ENCODE measurements at places on chromosomes 6 and 20.

DNA sequence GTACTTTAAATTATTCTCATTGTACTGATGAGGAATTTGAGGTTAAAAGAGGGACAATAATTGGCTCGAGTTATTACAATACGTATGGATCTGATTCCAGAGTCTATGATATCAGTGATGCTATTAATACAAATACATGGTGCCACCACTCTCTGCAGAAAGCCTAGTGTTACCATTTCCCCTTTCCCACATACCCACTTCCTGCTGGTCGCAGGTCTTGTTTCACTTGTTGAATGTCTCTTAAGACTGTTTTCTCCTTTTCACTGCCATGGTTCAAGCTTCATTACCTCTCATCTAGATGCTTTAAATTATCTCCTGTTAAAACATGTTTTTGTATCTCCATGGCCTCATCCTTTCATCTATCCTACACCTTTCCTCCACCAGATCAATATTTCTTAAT is 62.0 kb downstream of the FHL5 start:
- DNase-seq = no peak

DNA sequence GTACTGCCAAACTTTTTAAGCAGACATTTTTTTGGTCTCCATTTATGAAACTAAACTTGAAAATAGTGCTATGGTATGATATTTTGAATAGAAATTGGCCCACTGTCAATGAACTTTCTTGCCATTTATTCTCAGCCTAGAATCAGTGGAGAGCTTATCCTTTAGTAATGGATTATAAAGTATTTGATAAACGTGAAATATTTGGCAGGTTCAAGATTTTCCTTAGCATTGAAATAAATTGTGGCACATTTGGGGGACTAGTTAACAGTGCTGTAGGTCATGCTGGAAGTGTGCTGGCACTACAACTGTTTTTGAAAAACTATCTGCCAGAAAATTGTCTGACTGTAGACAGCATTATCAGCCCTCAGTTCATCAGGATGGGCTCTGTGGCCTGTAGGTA is 2.1 kb downstream of the PRSS35 start:
- no peak for DNase-seq

DNA sequence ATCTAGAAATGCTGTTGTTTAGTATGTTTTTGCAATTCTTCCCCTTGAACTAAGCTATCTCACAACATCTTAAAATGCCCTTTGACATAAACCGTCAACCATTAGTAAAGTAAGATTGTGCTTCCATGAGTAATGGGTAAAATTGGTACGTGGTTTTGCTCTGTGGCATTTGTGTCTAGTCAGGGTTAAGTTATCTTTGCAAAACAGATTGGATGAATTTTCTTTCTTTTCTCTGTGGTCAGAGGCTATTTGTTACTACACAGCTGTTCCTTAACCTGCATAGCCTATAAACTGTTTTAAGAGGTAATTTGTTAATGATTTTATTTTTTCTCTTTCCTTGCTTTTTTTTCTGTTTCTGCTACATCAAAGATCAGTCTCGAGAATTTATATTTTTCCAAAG is 75.4 kb downstream of the RPP40 start:
- no peak for DNase-seq

GRCh38 chr6:88008831-88009231 is 38.8 kb upstream of the SPACA1 start:
- no peak for DNase-seq

- no peak for DNase-seq
Measured at GRCh38 chr6:124396361-124396760, 565.9 kb upstream of the RNF217 start.

- no peak for DNase-seq
Measured at GRCh38 chr6:10163203-10163962, 251.5 kb downstream of the TFAP2A start.

- no peak for DNase-seq
Measured at GRCh38 chr20:16808796-16809195, 60.6 kb downstream of the OTOR start.

- DNase-seq = no peak
Measured at GRCh38 chr6:74807674-74808073, 398.2 kb downstream of the COL12A1 start.

DNA sequence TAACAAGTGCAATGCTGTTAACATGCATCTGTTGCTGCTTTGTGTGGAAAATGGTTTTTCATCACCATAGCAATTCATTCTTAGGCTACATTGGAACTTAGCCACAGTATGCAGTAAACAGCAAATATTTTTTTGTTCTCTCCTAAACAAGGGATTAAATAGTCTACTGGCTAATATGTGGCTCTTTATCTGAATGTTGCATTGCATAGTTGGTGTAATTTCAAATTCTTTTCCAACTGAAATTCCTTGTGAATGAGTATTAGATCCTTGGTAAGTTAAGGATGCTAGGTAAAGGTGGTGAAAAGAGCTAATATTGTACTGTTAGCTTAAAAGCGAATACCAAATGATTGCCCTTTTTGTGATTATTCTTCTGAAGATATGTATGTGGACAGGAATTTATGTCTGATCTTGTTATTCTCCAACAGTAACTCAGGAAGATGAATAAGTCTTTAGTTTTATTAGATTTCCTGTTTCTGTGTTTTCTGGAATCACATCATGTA is 958 bp downstream of the MLIP start:
- DNase-seq = no peak

- no peak for DNase-seq
Measured at GRCh38 chr6:341914-342831, 49.4 kb upstream of the IRF4 start.

DNA sequence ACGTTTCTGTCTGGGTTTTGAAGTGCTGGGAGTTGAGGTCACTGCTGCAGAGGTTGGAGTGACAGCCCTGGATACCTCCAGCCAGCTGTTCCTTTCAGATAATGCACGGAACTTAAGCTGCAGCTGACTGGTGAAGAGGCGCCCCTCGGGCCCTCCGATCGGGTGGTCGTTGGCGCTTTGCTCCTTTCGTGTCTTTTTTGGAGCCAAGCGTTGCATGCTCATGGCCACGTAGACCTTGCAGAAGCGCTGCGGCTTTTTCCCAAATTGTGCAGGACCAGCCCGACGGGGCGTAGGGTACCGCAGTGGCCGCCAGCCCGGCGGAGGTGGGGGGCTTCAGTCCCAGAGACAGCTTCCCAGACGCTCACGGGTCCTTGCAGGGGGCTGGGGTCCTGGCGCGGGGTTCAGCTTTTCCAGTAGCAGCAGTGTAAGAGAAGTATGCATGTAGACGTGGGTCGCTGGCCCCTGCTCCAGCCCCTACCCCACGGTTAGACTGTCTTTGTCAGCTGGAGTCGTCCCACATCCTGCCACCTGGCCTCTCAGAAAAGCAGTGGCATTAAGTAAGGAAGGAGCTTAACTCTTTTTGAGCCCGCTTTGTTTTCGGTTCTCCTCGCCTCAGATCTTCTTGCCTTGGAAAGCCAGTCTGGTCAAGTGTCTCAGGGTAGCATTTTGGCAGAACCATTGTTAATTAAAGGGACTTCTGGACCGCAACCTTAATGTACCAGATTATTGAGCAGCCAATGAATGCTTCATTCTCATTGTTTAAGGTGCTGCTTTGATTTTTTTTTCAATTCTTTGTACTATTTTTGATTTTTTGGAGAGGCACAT is 838 bp downstream of the TNFAIP3 start:
- no peak for DNase-seq

GRCh38 chr6:41049955-41050354 is 3.0 kb upstream of the APOBEC2 start:
- no peak for DNase-seq

DNA sequence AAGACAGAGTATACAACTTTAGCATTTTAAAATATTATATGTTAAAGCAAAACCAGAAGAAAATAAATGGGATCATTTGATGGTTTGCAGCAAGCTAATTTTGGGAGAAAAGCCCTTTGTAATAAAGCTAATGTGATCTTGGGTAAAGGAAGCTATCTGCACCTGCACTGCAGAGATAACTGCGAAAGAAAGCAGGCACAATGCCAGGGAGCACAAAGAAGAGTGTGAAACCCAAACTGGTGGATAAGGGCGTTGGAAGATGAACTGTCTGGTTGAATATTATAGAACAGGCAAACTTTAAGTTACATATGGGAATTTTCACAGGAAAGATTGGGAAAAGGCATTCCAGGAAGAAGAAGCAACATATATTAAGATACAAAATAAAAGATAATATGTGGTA is 179.2 kb upstream of the KHDRBS2 start:
- no peak for DNase-seq

DNA sequence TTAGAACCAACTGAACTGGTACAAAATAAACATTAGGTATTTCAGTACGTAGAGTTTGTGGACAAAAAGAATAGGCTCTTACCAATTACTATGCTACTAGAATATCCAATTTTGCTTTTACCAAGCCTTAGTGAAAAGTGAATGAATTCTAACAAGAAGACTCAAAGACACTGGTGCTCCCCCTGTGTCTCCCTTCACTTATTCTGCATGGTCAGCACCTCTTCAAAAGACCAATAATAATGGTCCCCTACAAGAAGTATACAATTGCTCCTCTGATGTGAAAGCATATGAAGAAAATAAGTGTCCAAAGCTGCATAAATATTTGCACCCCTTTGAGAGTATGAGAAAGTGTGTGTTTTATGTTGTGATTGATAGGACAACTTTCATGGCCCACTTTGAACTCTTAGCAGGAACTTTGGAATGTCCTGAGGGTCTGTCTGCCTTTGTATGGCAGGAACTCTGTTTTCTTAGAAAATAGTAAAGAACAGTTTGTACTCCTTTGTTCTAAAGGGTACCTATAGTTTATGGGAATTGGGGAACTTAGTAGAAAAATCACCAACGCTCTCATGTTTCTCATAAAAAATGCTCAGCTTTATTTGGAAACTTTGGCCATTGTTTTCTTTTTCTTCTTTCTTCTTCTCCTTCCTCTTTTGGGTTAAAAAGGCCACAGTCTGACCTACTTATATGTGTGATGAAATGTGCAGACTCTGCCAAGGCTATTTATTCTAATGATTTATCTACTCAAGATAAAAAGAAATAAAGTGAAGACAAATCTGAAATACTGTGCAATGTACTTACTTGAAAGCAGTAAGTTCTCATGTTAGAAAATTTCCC is 352.4 kb downstream of the LAMA2 start:
- no peak for DNase-seq

DNA sequence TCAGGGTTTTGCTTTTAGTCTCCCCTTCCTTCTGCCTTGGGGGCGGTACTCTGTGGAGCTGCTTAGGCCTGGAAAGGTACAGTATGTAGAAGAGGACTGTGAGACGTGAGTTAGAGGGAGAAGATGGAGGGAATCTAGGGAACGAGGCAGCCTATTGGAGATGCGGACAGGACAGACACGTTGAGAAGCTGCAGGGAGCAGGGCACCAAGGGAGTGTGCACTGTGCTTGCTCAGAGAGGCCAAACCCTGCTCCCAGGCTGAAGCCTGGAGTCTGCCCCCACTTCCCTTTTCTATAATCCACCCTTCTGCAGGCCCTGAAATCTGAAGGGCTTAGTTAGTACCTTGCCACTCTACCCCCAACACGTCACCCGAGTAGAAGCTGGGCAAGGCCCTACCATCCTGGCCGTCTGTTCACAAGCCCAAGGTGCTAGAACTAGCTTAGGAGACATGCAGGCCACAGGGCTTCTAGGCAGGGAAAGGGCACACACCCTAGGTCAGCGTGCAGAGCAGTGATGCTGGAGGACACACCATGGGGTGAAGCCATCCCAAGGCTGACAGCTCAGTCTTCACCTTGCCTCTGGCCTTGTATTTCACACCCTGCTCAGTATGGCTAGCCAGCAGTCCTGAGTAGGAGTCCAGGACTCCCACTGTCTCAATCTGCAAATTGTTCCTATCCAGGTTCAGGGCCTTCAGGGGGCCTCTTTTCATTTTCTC is 6.9 kb downstream of the TP53INP2 start:
- DNase-seq = no peak

DNA sequence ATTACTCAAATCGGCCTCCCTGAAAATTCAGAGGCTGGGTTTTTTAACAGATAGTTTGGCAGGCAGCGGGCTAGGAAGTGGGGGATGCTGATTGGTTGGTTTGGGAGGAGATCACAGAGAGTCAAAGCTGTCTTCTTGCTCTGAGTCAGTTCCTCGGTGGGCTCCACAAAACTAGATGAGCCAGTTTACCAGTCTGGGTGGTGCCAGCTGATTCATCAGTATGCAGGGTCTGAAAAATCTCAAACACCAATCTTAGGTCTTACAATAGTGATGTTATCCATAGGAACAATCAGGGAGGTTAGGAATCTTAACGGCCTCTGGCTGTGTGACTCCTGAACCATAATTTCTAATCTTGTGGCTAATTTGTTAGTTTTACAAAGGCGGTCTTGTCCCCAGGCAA is 190.7 kb downstream of the C6orf118 start:
- no peak for DNase-seq

- no peak for DNase-seq
Measured at GRCh38 chr6:27812805-27813492, 99.2 kb downstream of the OR2B2 start.

DNA sequence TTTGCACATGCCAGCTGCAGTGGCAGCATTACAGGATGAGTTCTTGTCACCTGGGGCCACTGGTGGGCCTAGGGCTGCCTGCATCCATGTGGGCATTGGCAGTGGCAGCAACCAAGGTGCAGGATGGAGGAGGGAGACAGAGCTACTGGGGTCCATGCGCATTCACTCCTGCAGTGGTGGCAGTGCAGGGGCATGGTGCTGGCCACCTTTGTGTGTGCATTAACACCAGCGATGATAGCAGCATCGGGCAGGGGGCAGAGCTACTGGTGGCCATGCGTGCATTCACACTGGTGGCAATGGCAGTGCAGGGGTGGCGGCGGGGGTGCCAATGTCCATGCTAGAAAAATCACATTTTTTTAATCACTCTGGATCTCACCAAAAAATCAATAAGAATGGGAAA is 730.0 kb downstream of the KHDRBS2 start:
- DNase-seq = no peak

DNA sequence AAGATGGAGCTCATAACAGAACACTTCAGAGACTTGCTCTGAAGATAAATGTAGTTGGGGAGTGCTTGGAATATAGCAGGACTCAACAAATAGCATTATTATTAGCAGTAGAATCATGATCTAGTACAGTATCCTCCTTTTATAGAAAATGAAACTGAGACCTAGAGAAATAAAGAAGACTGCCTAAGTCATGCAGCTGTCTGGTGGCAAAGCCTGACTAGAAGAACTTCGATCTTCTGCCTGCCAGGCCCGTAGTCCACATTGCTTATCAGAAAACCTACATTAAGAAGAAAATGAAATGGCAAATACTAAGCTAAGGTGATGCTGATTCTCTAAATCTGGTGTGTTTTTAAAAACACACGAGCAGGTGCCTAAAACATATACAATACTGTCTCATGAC is 46.4 kb upstream of the DST start:
- no peak for DNase-seq

DNA sequence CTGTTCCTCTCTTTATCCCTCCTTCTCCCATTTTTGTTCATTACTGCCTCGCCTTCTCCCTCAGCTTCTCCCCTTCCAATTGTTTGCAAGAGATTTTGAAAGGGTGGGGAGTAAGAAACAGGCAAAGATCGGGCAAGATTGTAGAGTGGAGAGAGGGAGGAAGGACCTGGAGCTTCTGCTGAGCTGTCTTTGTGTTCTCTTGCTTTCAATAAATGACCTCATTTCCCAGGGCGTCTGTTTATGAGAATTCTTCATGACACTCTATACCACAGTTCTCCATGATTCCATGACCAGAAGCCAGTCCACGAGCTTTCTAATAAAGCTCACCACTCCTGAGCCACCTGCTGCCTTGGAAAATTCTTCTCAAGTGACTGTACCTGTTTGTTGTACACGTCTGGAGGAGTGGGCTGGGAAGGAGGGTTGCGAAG is 50.0 kb upstream of the PLEKHG1 start:
- DNase-seq = no peak

- DNase-seq = no peak
Measured at GRCh38 chr6:11811644-11812264, 33.2 kb upstream of the ADTRP start.

All from stimulated activated CD8-positive, alpha-beta memory T cell treated with anti-CD3 and anti-CD28 coated beads, Interleukin-12 subunit alpha, Interleukin-12 subunit beta, amount 100 ng/mL, for 4 hours (primary cell).